Pulmonary artery endothelial cell (primary cell): ENCODE measurements at places on chromosomes 2 and 18. TPM values are rescaled to one million over a fixed set of nuclear protein-coding genes. Genes with fewer than 3 reads are reported as not detected.

- DNase-seq: no peak
These were observed 8.6 kb downstream of the PARD6G start for GRCh38 chr18:80238651-80239260.

GRCh38 chr18:77208964-77209363 lies 40.7 kb upstream of the GALR1 start:
- DNase-seq: no peak

The EVA1A gene
- 110 and 149 TPM in 2 replicates for total RNA-seq

The PLB1 gene
- total RNA-seq: 0.46 and 0.81 TPM in 2 replicates

- DNase-seq: no peak
These were observed 61.4 kb downstream of the LHCGR start for GRCh38 chr2:48694149-48694548.

- no peak for DNase-seq
These were observed 87.1 kb upstream of the SLC66A3 start for GRCh38 chr2:11068079-11068741.

DNA sequence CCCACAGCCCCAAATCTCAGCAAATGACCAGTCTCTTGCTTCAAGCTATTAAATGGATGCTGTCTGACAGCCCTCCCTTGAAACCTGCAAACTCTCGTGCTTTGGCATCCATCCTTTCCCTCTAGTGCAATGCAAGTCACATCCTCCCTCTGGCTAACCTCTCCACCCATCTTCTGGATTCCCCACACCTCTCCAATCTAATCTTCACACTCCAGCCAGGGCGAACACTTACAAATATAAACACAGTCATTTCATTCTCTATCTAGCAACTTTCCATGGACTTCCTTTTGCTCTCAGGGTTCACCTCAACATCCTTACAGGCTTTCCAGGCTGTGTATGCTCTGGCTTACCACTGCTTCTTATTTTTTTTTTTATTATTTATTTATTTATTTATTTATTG lies 10.1 kb upstream of the NARS1 start:
- DNase-seq: no peak

GRCh38 chr2:165795011-165795410 lies 964 bp upstream of the GALNT3 start:
- DNase-seq: no peak

DNA sequence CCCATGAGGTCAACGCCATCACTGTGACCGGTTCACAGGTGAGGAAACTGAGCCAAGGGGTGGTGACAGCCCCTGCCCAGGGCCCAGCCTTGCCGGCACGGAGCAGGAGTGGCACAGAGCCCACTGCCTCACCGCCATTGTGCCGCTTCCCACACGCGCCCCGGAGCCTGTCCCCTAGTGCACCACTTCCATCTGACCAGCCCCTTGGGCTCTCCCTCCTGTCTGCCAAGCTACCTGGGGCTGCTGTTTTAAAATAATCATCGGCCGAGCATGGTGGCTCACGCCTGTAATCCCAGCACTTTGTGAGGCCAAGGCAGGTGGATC lies 49.7 kb upstream of the GLI2 start:
- DNase-seq: no peak

The DSG4 gene
- total RNA-seq: not detected in 2 replicates

- DNase-seq: no peak
These were observed 5.4 kb downstream of the SEMA4F start for GRCh38 chr2:74659462-74659861.

- no peak for DNase-seq
These were observed 135.7 kb downstream of the NUP35 start for GRCh38 chr2:183259921-183260320.

The TMEM37 gene
- total RNA-seq: 0.73 and 2.3 TPM in 2 replicates
